ENCODE measurements at places on chromosomes 13 and 19. TPM values are rescaled to one million over a fixed set of nuclear protein-coding genes. Genes with fewer than 3 reads are reported as not detected.
A peak's percentile ranks its signal among the peaks of the same experiment; 100 is the strongest.

GRCh38 chr13:32031025-32031814 lies at the start of gene FRY:
Gene FRY (plus strand): TSS chr13:32031774. CDS start chr13:32031796, 22 bp downstream.
- peak; percentile 85 for ATAC-seq

DNA sequence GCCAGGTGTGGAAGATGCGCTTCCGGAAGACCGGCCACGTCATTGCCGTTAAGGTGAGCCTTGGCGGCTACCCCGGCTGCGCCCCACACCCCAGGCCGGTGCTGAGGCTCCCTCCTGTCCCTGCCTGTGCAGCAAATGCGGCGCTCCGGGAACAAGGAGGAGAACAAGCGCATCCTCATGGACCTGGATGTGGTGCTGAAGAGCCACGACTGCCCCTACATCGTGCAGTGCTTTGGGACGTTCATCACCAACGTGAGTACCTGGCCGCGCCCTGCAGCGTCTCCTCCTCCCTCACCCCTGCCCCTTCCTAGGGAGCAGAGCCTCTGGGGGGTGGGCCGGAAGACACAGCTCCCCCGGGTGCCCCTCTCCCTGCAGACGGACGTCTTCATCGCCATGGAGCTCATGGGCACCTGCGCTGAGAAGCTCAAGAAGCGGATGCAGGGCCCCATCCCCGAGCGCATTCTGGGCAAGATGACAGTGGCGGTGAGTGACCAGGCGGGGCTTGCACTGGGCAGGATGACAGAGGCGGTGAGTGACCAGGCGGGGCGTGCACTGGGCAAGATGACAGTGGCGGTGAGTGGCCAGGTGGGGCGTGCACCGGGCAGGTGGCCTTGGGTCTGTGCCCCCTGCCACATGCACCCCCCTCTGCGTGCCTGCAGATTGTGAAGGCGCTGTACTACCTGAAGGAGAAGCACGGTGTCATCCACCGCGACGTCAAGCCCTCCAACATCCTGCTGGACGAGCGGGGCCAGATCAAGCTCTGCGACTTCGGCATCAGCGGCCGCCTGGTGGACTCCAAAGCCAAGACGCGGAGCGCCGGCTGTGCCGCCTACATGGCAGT lies 4.1 kb upstream of the TGFBR3L start:
- no peak for ATAC-seq

- ATAC-seq: no peak
These were observed 50.0 kb upstream of the DOCK9 start for GRCh38 chr13:99027661-99028425.

DNA sequence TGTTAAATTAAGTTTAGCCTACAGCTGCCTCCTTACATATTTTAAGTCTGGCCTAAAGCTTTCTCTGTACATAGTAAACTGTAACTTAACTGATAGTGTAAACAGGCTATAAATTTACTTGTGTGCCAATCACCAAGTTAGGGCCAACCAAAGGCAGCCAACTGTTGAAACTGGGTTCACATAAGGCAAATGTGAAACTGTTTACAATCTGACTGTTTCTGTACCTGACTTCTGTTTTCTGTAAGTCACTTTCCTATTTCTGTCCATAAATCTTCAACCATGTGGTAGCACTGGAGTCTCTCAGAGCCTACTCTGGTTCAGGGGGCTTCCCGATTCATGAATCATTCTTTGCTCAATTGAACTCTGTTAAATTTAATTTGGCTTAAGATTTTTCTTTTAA lies 103.1 kb downstream of the RAP2A start:
- no peak for ATAC-seq

DNA sequence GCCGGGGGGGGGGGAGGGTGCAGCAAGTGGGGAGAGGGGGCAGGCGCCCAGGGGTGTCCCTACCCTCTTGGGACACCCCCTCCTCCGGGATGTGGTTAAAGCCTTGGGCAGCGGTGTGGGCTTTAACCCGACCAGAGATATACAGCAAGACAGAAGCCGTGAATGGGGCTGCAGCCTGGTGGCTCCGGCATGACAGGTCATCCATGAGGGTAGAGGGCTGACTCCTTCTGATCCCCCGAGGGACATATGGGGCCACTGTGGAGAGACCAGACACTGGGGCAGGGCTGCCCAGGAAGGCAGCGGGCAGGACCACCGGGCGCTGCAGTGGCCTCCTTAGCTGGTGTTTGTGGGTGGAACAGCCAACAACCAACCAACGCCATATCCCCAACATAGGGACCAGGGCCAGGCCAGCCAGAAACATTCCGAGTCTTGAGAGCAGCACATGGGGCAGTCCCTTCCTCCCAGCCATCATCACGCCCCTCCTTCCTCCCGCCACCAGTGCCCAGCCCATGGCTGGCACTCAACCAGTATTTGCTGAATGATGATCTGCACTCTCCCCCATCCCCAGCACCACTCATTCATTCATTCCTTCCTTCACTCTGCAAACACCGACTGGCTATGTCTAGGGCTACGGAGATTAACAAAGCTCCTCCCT lies 18.2 kb downstream of the ELAVL1 start:
- ATAC-seq: no peak

GRCh38 chr13:83065108-83065507 lies 817.2 kb downstream of the SLITRK1 start:
- ATAC-seq: peak; percentile 99

DNA sequence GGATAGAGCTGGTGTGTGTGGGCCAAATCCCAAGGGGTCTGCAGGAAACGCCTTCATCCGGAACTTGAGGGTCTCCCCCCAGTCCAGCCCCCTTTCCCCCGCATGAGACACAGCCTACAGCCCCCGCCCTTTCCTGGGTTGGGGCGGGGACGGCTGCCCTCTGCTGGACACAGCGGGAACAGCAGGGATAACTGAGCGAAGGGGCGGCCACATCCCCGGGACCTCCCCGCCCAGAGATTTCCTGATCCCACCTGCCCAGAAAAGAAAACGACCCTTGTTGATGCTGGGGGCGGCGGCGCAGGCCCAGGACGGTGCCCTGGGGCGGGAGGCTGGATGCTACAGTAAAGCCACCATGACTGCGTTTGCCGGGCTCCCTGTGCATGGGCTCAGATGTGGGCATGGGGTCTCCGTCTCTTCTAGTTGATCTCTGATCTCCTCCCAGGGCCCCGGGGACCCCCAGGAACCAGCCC lies 14.2 kb downstream of the ONECUT3 start:
- ATAC-seq: peak; percentile 44

GRCh38 chr13:52405767-52406494 lies at the start of gene THSD1:
Gene THSD1 (minus strand): TSS chr13:52406172. CDS start chr13:52402600, 3,572 bp downstream.
- ATAC-seq: peak; percentile 96

DNA sequence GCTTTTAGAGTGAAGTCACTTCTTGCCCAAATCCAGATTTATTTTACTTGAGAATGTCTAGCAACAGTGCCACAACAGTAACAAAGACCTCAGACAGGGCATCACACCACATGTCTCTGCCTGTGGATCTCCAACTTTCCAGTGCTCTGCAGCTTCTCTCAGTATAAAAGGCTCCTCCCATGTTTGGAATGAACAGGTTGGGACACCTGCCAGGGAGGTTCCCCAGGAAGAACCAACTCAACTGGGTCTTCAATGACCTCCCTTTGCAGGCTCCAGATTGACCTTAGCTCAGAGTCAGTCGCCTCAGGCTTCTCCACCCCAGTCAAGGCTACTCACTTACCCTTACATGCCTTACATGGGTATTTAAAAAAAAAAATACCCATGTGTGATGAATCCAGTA lies 3.4 kb downstream of the ZNF823 start:
- no peak for ATAC-seq

DNA sequence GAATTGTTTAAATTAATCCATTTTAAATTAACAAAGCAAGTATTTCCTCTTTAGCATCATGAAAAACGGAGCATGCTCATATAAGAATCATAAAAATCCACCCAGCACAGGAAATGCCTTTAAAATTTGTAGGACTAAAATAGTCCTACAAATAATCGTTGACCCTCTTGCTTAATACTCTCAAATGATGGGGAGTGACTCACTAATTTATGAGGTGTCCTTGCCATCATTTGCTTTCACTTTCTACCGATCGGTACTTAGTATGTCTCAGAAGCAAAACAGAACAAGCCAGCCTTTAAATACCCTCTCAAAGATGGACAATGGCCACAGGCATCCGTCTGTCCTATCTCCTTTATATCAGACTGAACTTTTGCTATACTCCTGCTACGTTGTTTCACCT lies 97.2 kb downstream of the SUCLA2 start:
- no peak for ATAC-seq

DNA sequence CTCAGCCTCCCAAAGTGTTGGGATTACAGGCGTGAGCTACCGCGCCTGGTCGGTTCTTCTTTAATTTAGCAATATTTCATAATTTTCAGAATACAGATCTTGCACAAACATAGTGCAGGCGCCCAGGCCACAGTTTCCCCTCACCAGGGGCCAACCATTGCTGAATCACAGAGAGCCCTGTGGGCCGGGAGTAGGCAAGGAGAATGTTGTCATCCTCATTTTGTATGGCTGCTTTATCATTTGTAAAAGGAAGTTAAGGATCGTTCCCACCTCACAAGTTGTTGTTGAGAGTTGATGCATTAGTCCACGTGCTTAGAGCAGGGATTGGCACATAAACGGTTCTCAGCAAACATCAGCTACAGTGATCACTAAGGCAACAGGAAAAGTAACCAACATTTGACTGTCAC lies 30.2 kb downstream of the MEIS3 start:
- ATAC-seq: peak; percentile 48

- ATAC-seq: no peak
These were observed 57.8 kb upstream of the TPP2 start for GRCh38 chr13:102538938-102539337.

DNA sequence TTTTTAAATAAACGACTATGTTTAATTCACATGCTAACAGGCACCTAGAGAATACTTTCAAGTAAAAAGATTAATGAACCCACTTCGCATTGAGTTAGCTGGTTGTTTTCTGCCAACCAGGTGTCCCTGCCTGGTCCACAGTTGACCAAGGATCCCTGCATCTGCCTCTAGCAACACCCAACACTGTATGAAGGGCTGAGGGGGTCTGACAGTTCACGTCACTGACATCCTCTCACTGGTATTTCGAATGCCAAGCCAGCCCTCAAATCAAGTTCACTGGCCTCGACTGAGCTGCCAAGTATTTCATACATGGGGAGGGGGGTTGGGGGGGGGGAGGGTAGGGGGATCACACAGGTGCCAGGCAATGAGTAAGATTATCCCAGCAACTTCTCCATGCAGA lies 25.4 kb downstream of the SLC25A30 start:
- ATAC-seq: no peak

DNA sequence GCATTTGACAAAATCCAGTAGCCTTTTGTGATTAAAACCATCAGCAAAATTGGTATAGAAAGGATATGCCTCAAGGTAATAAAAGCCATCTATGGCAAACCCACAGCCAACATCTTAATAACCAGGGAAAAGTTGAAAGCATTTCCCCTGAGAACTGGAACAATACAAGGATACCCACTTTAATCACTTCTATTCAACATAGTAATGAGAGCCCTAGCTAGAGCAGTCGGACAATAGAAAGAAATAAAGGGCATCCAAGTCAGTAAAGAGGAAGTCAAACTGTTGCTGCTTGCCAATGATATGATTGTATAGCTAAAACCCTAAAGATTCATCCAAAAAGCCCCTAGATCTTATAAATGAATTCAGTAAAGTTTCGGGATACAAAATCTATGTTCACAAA lies 1510.3 kb downstream of the PCDH9 start:
- no peak for ATAC-seq

- ATAC-seq: no peak
These were observed 2.7 kb downstream of the JUND start for GRCh38 chr19:18278521-18279265.

DNA sequence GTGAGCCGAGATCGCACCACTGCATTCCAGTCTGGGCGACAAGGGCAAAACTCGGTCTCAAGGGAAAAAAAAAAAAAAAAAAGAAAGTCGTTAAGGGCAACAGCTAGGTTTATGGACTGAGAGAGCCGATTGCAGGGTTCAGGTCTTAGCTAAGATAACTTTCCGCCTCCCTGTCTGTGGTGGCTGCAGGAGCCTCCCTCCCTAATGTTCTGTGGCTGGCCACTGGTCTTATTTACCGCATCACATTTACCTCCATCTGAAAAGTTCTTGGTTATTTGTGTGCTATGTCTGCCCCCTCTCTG lies 722 bp upstream of the CRTC1 start:
- no peak for ATAC-seq

GRCh38 chr13:44218501-44219240 lies 155.0 kb upstream of the SERP2 start:
- peak; percentile 87 for ATAC-seq

DNA sequence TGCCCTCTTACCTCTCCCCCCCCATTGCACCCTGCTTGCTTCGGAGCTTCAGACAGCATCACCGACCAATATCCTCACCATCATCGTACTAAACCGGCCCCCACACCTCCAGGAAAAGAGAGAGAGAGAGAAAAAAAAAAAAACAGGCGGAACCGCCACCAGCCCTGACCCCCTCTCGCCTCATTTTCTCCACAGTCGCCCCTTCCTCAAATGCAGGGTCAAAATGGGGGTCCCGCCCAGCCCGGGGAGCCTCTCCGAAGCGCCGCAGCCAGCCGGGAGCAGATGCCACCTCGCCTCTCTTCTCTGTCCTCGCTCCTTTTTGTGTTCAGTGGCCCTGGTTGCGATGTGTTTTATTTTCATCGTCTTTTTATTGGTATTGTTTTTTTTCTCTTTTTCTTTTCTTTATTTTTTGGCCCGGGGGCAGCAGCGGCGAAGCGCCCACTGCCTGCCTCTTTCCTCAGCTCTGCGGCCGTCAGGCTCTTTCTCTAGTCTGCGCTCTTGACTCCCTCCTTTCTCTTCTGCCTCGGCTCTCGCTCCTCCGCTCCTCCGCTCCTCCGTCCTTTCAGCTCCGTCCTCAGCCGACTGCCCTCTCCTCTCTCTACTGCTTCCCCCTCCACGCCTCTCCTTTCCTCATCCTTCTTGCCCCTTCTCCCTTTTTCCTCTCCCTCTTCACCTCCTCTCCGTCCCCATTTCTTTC lies 41.4 kb downstream of the DEDD2 start:
- ATAC-seq: peak; percentile 37

- ATAC-seq: no peak
These were observed 331.7 kb downstream of the LIG4 start for GRCh38 chr13:107883561-107884175.

DNA sequence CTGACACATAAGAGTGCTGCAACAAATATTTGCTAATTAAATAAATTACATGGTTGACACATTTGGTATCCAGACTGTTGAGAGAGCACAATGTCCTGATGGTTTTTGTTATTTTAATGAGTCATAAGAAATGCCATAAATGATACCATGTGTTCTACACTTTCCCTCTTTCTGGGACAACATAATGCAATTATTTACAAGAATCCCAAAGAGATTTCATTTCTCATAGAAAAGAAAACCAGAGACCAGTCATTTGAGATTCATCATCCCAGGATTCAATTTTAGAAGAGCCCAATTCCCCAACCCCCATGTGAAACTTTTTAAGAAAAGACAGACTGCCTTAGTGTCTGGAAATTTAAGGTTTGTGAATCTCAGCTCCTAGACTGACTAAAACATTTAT lies 399.6 kb downstream of the DCT start:
- ATAC-seq: no peak

- ATAC-seq: no peak
These were observed 170.9 kb downstream of the COL4A1 start for GRCh38 chr13:110135977-110136597.

Gene TMEM221
- total RNA-seq: not detected

Gene ZNF99
- total RNA-seq: 0.02 TPM

Gene MYO16
- total RNA-seq: 0.54 TPM

Gene WDR88
- not detected for total RNA-seq

Gene PNMA8B
- total RNA-seq: 1.3 TPM

Gene TSKS
- total RNA-seq: 4.2 TPM

Gene ZNF557
- 12.0 TPM for total RNA-seq

Gene TYROBP
- total RNA-seq: 116 TPM

Gene COMP
- total RNA-seq: 0.46 TPM

Gene CYP2B6
- total RNA-seq: not detected

Gene SH2D3A
- total RNA-seq: not detected
